Ascending aorta (tissue), 2 donors: ENCODE measurements at places on chromosomes 11 and 22. TPM values are rescaled to one million over a fixed set of nuclear protein-coding genes. Genes with fewer than 3 reads are reported as not detected.

DNA sequence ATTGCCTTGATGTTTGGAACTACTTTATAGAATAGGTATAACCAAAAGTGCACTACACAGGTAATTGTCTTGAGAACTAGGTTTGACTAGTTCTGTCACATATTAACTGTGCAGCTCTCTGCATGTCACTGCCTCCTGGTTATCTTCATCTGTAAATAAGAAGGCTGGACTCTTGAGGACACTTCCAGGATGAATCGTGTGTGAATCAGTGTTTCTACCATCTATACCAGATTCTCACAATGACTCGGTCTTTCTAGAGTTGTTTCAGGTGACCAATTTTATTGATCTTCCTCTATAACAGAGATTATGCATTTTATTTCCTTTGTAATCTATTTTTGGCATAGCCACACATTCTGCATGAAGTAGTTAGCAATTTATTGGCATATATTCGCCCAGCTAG, 1181.0 kb upstream of the TENM4 start:
- DNase-seq: no peak

DNA sequence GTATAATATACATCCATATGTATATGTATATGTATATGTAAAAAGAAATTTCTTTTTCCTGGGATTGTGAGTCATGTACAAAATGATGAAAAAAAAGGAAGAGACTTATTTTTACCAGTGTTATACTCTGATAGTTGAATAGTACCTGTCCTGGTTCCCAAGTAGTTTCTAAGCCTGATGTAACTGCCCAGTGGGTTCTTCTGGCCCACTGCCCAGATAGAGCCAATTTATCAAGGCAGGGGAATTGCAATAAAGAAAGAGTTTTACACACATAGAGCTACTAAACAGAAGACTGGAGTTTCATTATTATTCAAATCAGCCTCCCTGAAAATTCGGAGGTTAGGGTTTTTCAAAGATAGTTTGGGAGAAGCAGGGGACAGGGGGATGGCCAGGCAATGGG, 29.1 kb upstream of the NARS2 start:
- no peak for DNase-seq

GRCh38 chr11:119363851-119364590, 17.5 kb downstream of the USP2 start:
- DNase-seq: no peak

GRCh38 chr11:93560199-93560932, 17.2 kb upstream of the SMCO4 start:
- no peak for DNase-seq

- no peak for DNase-seq
Measured at GRCh38 chr22:25364281-25364680, 144.8 kb downstream of the CRYBB2 start.

- DNase-seq: no peak
Measured at GRCh38 chr11:91078221-91078620, 855.4 kb upstream of the CHORDC1 start.

- no peak for DNase-seq
Measured at GRCh38 chr11:77140231-77140851, 12.3 kb downstream of the MYO7A start.

- no peak for DNase-seq
Measured at GRCh38 chr11:121337078-121337477, 44.5 kb downstream of the SC5D start.

CHKA gene
- 10.1 TPM for total RNA-seq

MAP4K2 gene
- total RNA-seq: 34.0 TPM

LRRC75B gene
- 22.7 TPM for total RNA-seq

MMP27 gene
- not detected for total RNA-seq

ASPHD2 gene
- 0.32 TPM for total RNA-seq
